ENCODE measurements at places on chromosomes 16 and 17.

DNA sequence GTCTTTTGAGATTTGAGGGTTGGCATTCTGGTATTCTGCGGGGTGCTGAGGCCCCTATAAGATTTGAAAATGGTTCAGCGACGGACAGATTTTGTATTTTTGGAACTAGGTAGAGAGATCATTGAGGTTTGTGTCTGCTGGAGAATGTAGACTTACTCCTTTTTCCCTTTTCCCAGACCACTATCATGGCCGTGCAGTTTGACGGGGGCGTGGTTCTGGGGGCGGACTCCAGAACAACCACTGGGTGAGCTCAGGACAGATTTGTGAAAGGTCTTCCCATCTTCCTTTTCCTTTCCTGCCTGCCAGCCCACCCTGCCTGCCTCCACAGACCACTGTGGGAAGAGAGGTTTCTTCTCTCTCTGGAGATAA lies 572 bp downstream of the PSMB6 start:
- no peak for DNase-seq

DNA sequence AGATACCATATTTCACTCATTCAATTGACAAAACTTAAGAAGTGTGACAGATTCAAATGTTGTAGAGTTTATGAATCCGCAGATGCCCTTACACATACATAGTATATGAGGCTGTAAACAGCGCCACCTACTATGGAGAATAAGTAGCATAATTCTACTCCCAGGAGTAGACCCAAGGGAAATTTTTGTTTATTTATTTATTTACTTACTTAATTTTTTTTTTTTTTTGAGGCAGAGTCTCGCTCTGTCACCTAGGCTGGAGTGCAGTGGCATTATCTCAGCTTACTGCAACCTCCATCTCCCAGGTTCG lies 35.5 kb downstream of the GAN start:
- no peak for DNase-seq

DNA sequence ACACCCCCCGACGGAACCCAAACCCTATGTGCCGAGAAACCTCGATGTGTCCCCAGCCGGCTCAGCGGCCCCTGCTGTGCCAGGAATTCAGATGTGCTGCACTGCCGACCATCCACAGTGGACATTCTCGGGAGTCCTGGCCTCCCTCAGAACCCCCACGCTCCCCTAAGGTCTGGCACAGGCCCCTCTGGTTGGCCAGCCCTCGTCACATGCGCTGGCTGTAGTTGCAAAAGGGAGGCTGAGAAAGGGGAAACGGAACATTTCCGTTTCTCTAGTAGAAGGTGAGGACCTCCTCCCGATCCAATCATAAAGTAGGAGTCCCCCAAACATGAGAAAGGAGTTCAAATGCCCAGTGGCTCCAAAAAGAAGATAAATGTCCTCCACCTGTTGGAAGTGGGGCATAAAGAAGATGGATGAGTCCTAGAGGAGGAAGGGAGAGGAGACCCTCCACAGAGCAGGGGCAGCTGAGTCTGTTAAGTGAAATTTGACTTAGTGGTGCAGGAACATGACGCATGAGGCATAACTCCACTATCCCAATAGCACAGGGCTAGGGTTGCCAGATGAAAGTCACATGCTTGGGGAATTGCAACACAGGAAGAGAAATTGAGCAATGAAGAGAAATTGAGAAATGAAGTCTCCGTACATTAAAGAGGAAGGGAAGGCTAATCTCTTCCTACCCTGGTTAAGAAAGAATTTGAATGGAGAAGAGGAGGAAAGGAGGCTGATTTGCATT lies 49.3 kb upstream of the WSB1 start:
- no peak for DNase-seq

- no peak for DNase-seq
These were observed 608.5 kb downstream of the KCNJ18 start for GRCh38 chr17:22300731-22301352.

DNA sequence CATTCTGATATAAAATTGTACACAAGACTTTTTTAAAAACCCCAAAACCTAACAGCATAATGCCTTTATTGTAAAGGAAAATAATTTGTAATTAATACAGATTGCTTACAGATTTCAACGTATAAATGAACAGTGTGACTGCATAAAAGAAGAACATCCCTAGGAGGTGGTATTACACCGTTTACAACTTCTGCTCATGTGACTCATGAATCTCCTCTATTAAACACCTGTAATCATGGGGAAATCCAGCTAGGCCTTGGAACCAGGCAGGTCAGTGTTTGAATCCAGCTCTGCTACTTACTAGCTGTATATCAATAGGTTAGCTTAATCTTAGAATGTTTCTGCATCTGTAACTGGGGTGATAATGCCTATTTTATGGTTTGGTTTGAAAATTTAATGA lies 15.2 kb downstream of the RABEP1 start:
- no peak for DNase-seq

GRCh38 chr16:49513040-49513439 lies 139.4 kb downstream of the C16orf78 start:
- no peak for DNase-seq

- DNase-seq: peak; percentile 47
These were observed 21.0 kb downstream of the SLC7A6OS start for GRCh38 chr16:68289621-68290329.

DNA sequence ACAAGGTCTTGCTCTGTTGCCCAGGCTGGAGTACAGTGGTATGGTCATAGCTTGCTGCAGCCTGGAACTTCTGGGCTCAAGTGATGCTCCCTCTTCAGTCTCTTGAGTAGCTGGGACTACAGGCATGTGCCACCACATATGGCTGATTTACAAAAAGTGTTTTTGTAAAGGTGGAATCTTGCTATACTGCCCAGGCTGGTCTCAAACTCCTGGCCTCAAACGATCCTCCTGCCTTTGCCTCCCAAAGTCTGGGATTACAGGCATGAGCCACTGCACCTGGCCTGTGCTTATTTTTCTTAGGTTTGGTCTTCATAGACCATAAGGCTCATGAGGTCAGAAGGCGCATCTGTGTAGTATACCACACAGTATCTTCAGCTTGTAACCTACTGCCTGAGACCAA lies 5.3 kb downstream of the CLEC19A start:
- no peak for DNase-seq

GRCh38 chr17:70901870-70902269 lies 732.5 kb downstream of the KCNJ2 start:
- no peak for DNase-seq

- no peak for DNase-seq
These were observed 77.1 kb downstream of the SDK2 start for GRCh38 chr17:73566905-73567782.

DNA sequence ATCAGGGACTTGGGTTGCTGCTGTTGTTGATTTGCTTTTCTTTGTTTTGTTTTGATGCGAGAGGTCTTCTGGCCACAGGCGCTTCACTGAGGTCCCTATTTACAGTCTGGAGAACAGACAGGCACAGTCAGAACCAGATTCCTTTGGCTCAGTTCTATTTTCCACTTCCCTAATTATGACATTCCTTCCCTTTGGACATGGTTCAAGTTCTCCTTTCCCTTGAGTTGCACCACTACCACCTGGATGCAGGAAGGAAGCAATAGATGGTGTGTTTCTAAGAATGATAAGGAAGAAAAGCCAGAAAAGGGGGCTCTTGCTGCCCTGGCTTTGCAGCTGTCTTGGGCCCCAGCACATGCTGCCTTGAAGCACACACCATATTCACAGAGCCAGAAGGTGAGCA lies 160.6 kb downstream of the MAF start:
- no peak for DNase-seq

- no peak for DNase-seq
These were observed 5.1 kb downstream of the ITGA2B start for GRCh38 chr17:44384281-44384822.

DNA sequence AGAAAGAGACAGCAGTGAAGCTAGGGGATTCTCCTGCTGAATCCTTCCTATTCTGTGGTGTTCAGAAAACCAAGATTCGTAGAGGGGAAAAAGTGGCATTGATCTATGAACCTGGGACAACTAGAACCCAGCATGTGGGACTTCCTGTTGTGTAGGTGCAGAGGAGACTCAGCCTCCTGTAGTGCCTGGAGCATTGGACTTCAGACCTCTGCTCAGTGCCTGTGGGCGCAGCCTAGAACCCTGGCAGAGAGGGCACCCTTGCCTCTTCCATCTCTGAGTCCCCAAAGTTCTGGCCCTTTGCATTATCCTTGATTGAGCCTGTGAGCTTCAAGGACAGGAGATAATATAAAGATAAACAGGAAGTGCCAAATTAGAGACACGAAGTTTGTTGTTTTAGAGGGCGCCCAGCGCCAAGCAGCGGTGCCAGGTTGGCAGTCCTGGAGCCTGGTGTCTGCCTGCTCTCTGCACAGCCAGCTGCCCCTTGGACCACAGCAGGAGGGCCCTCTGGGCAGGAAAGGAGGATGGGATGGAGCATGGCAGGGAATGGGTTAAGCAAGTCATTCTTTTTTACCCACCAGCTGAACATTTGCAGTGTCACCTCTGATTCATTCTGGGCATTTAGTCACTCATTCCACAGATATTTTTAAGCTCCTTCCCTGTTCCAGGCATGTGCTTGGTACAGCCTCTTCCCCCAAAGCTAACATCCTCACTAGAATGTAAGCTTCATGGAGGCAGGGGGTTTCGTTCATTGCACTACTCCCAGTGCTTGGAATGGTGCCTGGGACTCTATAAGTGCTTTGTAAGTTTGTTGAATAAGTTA lies 11.9 kb upstream of the SP6 start:
- no peak for DNase-seq

- no peak for DNase-seq
These were observed 119.8 kb downstream of the CCT6B start for GRCh38 chr17:34841467-34841866.

- DNase-seq: no peak
These were observed 133.2 kb upstream of the SOX9 start for GRCh38 chr17:71987634-71988033.

DNA sequence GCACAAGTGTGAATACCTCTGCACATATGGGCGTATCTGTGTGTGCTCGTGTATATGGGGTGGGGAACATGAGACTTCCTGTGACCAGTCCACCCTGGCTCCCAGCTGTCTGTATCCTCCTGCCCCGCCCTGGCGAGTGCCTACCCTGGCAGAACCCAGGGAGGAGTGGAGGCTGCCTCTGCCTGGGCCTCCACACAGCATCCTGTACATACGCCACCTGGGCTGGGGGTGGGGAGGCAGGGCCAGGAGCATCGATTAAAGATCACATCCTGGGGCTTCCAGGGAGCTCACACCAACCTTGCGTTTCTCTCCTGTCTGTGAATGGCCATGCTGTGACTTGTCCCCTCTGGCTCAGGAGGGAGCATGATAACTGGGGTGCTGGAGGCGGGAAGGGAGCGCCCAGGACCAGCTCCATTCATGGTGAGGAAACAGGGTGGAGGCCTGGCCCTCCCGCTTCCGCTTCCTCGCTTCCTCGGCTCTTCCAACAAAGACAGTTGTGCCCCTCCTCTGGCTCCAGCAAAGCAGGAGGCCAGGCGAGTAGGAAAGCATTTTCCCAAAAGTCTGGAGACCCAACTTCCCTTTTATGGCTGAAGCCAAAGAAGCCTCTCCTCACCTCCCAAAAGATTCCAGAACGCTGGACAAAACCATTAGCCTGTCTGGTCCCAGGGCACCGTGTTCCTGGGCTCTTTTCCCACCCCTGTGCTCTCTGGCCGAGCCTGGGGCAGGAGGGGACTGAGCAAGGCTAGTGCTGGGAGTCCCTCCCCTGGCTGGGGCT lies 22.9 kb downstream of the ADAM11 start:
- DNase-seq: no peak

DNA sequence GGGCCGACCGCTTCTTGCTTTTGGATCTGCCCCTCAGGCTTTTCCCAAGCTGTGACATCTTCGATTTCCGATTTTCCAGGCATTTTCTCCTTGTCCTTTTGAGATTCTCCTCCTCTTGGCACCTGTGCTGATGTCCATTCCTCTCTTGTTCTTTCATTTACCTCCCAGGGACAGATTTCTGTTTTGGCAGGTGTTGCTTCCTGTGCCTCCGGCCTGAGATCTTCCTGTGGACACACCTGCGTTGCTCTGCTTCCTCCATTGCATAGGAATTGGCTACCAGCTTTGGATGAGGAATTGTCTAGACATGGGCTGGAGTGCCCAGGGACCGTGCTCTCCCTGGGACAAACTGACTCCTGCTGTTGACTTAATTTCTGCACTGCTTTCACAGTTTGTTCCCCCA lies 15.1 kb downstream of the GPR179 start:
- no peak for DNase-seq

GRCh38 chr17:78883533-78884131 lies 19.4 kb downstream of the CEP295NL start:
- DNase-seq: no peak

DNA sequence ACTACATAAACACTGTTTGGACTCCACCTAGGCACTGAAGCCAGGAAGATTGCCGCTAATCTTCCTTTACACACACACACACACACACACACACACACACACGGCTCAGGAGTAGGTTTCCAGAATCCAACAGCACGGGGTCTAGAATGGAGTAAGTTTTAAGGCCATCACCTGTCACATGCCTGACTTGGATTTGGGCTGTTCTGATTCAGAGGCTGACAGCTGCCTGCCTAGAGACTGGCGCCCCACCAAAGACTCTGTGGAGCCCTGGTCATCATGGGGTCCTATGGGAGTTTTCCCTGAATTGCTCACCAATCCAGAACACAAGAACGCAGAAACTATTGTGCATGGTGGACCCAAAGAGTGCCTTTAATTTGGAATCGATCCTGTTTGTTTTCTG lies 10.9 kb downstream of the CDRT4 start:
- DNase-seq: no peak

- no peak for DNase-seq
These were observed 277.8 kb upstream of the CDH5 start for GRCh38 chr16:66088681-66089080.
